ENCODE measurements at places on chromosomes 6 and 20.

- no peak for DNase-seq
Measured at GRCh38 chr20:61185841-61186601, 66.0 kb upstream of the CDH4 start.

GRCh38 chr20:55667955-55668354 is 337.4 kb downstream of the CBLN4 start:
- DNase-seq = no peak

- no peak for DNase-seq
Measured at GRCh38 chr6:109087661-109088264, 6.9 kb downstream of the SESN1 start.

DNA sequence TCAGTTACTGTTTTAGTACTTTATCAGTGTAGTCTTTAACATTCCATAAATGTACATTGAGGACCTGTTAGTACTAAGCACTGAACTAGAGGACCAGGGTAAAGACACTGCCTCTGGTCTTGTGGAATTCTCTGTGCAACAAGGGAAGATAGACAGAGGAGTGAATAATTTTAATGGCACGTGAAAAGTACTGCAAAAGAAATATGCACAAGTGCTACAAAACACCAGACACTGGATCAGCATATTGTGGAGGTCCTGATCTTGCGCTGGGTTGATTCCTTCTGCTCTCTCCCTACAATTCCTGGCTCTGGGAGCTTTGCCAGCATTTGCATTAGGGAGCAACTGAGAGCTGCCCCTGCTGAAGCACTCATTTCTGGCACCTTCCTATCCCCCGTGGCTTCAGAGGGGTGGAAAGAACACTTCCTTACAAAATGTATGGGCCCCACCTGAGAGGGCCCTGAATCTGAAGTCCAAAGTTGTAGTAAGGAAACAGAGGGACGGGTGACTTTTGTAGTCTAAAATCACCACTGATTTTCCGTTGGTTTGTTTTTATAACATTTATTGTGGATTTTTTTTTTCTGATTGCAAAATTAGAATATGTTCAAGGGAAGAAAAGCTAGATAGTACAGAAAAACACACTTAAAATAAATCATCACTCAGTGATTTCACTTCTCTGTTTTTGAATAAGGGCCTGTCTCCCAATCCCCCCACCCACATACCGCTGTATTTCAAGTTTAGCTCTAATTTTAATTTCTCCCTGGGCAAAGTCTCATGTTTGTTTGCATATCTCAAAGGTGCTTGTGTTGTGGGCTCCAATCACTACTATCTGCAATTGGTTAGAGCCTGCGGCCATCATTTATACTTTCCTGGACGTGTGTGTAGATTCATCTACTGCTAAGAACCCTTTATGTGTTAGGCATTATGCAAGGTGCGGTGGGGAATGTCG is 4.9 kb downstream of the PKIG start:
- no peak for DNase-seq

DNA sequence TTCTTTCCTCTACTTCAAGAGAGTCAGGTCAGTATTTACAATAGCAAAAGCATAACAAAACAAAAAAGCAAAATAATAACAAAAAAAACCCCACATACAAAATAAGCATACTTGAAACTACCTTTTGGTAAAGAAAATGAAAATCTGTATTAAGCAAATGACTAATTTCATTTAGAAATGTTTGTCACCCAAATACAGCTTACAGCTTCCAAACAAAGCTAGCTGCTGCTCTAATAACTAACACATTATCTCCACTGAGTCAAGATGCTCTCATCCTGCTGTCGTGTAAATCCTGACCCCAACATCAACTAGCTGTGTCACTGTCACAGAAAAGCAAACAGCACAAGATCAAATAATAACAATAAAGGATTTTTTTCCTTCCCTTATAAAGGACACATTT is 21.7 kb downstream of the MAP7 start:
- DNase-seq = no peak

DNA sequence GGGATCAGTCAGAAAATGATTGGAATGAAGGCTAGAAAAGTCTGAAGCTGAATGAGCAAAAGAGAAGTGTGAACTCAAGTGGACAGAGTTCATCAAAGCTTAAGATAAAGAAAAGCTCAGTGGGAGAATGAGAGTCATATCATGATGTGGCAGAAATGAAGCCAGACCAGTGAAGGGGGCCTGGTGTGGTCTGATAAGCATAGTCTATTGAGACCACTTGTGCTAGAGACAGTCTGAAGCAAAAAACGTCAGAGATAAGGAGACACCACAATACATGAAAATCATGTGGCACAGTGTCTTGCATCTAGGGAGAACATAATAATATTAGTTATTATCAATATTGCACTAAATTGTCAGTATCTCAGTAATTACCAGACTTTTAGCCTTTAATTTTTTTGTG is 601.5 kb downstream of the UTRN start:
- no peak for DNase-seq

DNA sequence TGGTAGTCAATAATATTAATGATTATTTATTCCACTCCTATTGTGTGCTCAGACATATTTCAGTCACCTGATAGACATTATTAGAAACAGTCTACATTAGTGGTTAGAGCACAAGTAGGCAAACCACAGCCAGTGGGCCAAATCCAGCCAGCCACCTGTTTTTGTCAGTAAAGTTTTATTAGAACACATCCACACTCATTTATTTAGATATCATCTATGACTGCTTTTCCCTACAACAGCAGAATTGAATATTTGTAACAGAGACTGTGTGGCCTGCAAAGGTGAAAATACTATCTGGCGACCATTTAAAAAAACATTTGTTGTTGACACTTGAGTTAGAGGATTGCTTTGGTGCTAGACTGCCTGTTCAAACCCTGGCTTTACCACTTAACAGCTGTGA is 220.0 kb upstream of the ZFP64 start:
- no peak for DNase-seq

DNA sequence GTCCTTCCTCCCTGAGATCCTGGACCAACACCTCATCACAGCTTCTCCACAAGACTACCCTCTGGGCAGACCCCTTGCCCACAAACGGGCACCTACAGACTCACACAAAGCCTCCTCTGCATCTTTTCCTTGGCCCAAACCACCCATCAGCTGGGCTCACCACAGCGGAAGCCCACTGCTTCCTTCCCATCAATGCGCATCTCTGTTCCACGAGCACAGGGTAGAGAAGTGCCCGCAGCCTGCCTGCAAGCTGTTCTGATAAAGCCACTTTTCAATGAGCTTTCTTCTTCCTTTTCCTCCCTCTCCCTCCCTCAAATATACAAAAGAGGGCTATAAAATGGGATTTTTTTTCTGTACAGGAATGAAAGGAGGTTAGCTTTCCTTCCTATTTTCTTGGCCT is 111.2 kb downstream of the NFATC2 start:
- no peak for DNase-seq

DNA sequence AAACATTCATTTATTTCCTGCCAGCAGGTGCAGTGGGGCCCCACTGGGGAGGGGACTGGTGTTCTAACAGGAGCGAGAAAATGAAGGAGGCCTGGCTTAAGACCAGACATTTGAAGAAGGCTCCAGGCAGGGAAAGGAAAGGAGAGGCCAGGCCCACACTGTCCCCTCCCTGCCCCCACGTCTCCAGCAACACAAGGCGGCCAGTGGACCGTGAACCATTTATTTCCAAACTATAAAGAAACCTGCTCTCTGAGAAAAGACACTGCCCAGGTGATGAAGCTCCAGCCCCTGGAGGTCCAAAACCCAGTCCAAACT is 41.4 kb upstream of the CDH22 start:
- no peak for DNase-seq

GRCh38 chr6:167930295-167930694 is 67.2 kb upstream of the KIF25 start:
- DNase-seq = no peak

DNA sequence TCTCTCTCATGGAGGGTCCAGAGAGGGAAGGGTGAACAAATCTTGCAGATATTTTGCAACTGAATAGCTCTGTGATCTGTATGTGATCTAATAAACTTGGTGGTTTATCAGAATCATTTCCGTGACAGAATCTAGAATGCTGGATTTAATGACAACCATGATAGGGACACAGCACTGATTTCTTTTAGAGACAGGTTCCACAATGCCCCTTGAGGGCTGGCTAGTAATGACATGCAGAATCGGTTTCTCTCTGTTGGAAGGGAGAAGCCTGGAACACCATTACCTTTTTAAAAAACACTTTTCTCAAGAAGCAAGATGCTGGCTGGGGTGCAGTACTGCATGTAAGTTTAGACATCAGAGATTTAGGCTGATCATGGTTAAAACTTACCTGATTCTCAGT is 313.4 kb downstream of the CDH26 start:
- no peak for DNase-seq

DNA sequence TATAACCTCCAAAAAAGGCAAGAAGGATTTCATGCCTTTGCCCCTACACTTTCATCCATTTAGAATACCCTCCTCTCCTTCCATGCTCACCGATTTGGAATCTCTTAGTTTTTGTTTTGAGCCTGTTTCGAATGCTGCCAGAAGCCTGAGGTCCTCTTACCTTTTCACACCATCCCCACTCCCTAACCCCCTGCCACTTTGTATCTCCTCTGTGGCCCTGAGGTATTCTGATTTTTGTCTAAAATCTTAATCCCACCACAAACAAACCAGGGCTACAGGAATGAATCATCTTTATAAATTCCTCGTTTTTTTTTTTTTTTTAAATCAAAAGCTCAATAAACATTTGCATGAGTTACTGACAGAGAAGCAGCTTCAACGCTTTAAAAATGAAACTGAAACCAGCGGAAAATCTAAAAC is 1.6 kb upstream of the RPS12 start:
- no peak for DNase-seq

GRCh38 chr6:97405818-97406409 is 122.9 kb upstream of the MMS22L start:
- DNase-seq = no peak

DNA sequence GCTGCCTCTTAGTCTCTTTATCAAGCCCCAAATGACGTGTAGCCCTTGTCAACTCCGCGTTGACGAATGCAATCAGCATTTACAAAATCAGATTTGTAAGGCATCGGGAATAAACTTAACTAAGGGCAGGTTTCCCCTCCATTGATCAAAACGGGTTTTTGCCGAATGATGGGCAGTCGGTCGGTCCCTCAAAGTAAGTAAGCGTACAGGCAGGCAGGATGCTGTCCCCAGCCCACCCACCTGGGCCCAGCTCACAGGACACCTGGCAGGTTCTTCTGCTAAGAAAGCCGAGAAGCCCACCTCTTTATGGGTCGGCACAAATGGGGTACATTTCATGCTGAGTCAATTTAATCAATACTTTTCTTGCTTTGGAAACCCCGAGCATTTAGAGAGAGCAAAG is 22.0 kb upstream of the MAFB start:
- DNase-seq = no peak

- DNase-seq = no peak
Measured at GRCh38 chr20:63592661-63593060, 18.6 kb upstream of the HELZ2 start.

- no peak for DNase-seq
Measured at GRCh38 chr6:15937602-15938001, 191.3 kb upstream of the MYLIP start.

DNA sequence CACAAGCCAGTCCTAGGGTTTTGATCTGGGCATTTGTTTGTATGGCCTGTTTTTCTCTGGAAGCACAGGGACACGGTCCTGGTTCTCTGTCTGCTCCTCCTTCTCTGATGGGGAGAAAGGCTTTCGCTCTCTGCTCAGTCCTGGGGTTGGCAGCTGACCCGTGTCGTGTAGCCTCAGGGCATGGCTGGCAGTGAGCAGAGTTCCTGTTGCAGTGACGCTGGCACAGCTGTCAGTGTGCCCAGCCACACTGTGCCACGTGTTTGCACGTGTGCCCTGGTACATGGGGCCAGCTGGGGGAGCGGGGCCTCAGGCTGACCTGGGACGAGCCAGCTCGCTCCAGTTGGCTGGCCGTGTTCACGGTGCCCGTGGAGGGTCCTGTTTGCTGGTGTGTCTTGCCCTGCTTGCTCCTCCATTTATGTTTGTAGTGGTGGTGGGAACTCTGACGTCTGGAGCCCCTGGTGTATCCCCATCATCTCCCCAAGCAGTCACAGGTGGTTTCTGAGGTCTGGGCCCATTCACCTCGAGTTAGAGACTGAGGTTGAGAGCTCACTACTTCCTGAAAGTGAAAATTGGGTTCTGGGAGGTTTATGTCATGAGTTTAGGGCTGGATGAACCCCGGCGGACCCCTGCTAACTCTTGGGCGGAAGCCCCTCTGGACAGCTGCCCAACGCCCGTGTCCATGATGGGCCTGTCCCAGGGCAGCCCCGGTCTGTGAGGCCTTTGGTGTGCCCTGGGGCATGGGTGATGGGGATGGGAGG is 10.2 kb upstream of the DNAJC5 start:
- DNase-seq = no peak

DNA sequence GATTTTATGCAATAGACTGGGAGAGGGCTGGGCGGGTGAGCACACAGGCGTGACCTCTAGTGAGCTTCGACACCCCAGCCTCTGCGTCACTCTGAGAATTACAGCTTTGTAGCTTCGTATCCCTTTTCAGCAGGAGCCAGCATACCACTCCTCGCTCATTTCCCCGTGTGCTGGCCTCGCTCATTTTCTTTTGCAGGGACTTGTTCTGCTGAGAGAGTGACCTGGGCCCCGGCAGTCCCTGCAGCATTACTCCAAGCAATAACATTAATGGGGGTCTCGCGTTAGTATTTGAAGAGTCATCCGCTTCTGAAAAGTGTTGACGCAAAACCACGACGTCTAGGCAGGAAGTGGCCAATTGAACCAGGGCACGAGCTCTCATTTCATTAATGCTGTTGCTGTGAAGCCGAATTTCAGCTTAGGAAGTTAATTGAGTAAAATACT is 193.7 kb downstream of the QKI start:
- DNase-seq = no peak

GRCh38 chr6:130395164-130395563 is 29.3 kb downstream of the TMEM200A start:
- DNase-seq = no peak

- no peak for DNase-seq
Measured at GRCh38 chr20:25274481-25274880, 26.6 kb downstream of the PYGB start.

GRCh38 chr6:130935978-130936377 is 108.8 kb downstream of the SMLR1 start:
- no peak for DNase-seq

- DNase-seq = no peak
Measured at GRCh38 chr6:26569433-26569764, 27.4 kb upstream of the ABT1 start.

DNA sequence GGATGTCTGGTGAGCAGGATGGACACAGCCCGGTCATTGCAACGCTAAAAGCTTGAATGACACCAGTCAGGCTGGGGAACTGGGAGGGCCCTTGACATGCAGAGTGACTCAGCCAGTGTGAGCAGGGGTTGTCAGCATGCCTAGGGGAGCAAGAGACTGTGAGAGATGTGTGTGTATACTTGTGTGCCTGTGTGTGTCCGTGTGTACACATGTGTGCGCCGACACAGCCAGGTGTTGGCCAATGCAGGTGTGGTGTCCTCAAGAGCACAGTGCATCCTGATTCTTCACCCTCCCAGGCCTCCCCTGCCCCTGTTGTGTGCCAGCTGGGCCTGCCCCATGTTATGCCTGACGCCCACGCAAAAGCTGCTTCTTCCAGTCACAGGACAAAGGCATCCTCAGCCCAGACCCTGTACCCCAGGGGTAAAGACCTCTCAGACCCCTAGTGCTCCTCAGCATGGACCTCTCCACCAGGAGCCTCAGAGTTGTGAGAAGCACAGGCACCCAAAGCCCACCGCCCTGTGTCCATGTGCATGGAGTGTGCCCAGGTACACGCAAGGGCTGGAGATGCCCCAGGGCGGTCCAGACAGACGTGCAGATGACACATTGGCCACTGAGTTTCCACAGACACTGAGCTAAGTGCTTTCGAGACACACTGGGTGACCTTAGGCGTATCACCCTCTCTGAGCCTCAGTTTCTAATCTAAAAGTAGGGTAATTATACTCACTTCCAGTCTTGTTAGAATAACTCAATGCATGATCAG is 16.6 kb downstream of the NRSN2 start:
- DNase-seq = no peak

All from stimulated activated CD4-positive, alpha-beta T cell treated with anti-CD3 and anti-CD28 coated beads, Interleukin-4, amount 100 ng/mL, for 24 hours (primary cell).